ENCODE measurements at places on chromosomes 4 and X. TPM values are rescaled to one million over a fixed set of nuclear protein-coding genes. Genes with fewer than 3 reads are reported as not detected.

The GABRE gene
- 85.0 TPM for total RNA-seq

DNA sequence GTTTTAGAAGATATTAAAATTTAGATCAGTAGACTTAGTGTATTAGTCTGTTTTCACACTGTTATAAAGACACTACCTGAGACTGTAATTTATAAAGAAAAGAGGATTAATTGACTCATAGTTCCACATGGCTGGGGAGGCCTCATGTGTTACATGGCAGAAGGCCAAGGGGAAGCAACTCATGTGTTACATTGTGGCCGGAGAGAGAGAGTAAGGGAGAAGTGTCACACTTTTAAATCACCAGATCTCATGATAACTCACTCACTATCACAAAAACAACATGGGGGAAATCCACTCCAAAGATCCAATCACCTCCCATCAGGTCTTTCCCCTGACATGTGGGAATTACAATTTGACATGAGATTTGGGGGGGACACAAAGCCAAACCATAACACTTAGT, 1159.7 kb upstream of the PCDH7 start:
- no peak for DNase-seq

The ARHGAP36 gene
- total RNA-seq: 0.89 TPM

DNA sequence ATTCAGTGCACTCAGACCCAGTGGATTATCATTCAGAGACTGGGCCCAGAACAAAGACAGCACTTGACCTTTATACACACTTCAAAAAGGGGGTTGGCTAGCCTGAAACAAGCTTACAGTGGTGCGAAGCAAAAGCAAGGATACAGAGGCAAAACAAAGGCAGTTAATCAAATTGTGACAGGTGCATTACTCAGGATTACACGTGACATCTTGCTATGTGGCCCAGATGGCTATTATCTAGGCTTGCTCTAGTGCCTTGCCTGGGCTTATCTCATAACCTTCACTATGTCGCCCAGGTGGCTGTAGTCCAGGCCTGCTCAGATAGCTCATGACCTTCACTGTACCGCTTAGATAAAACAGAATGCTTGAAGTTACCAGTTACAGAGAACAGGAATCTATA, 1092.1 kb upstream of the PRKX start:
- no peak for DNase-seq

GRCh38 chr4:183369073-183369472, 46.8 kb upstream of the CLDN24 start:
- no peak for DNase-seq

- DNase-seq: no peak
Observed at GRCh38 chrX:136047969-136048368, 62.7 kb downstream of the SLC9A6 start.

The RGN gene
- total RNA-seq: 7.6 TPM

GRCh38 chrX:9612146-9612505, 147.3 kb downstream of the TBL1X start:
- no peak for DNase-seq

DNA sequence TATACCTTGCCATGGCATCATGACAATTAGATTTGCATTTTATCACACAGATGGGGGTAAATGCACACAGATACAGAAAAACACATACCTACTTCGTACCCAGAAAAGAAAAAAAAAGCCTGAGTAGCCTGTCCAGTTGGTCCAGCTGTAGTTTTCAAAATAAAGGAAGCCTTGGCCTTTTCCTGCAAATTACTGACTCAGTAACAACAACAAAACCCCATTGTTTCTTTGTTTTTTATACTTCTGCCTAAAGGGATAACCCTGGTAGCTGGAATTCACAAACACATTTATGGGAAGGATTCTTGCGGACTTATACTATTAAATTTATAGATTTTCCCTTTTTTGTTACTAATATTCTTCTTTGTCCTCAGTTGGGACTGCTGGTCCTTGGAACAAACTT, 156.4 kb upstream of the PCDH10 start:
- DNase-seq: no peak

GRCh38 chr4:138949866-138950265, 65.7 kb upstream of the NOCT start:
- no peak for DNase-seq

The SCD5 gene
- total RNA-seq: 22.9 TPM

The RTL9 gene
- total RNA-seq: 0.17 TPM

The CLDN2 gene
- total RNA-seq: 236 TPM

The ART3 gene
- 1.6 TPM for total RNA-seq

DNA sequence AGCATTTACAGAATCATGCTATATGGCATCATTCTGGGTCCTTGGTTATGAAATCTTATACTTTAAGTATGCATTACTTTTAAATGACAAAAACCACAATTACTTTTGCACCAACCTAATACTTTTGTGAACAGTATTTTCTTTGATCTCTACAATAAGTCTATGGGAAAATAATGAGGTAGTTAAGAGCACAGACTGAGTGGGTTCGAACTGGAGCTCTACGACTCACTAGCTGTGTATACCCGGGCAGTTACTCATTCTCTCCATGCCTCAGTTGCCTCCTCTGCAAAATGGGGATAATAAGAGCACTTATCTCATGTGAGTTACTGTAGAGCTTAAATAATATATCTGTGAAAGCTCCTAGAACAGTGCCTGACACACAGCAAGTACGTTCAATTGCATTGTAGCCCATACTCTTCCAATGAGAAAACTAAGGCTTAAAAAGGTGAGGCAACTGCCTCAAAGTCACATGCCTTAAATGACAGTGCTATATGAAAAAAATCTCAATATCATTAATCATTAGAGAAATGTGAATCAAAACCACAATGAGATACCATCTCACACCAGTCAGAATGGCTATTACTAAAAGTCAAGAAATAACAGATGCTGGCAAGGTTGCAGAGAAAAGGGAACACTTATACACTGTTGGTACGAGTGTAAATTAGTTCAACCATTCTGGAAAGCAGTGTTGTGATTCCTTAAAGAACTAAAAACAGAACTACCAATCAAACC, 151.5 kb downstream of the CHIC2 start:
- no peak for DNase-seq

GRCh38 chrX:127011629-127012028, 192.1 kb downstream of the PRR32 start:
- no peak for DNase-seq

GRCh38 chrX:54935306-54935705, 14.7 kb downstream of the TRO start:
- no peak for DNase-seq

GRCh38 chr4:58313444-58313843, 1203.3 kb upstream of the IGFBP7 start:
- DNase-seq: no peak

DNA sequence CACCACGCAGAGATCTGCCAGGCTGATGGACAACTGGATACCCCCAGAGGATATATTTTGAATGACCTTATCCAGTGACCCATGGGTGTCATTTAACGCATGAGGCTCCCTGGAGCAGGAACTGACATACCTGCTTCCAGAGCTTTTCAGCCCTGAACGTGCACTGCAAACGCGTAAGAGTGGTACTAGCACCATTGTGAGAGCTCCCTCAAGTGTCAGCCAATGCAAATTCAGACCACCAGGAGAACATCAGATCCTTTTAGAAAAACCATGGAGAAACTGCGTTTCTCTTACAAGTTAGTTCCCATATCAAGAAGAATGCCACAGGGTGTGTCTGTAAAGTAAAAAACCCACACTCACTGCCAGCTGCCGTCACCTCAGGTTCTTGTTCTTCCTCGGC, 7.3 kb downstream of the TREX2 start:
- DNase-seq: no peak

The BEX2 gene
- 23.6 TPM for total RNA-seq

The SERPINA7 gene
- total RNA-seq: 0.26 TPM

DNA sequence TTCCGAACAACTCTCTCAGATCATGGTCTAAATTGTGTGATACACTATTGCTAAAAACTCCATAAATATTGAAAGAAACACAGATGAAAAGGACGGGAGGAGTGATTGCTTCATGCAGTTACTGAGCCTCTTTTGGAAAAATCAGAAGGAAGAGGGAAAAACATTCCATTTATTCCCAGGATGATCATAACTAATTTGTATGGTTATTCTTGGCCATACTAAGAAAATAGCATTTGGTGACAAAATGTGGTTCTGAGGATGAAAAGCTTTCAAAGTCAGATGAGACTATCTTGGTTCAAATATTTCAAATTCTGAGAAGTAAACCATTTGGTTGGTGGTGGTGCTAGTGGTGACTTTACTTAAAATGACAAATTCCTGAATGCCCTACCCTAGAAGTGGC, 305.4 kb upstream of the LDB2 start:
- DNase-seq: no peak

The GJB1 gene
- 228 TPM for total RNA-seq

DNA sequence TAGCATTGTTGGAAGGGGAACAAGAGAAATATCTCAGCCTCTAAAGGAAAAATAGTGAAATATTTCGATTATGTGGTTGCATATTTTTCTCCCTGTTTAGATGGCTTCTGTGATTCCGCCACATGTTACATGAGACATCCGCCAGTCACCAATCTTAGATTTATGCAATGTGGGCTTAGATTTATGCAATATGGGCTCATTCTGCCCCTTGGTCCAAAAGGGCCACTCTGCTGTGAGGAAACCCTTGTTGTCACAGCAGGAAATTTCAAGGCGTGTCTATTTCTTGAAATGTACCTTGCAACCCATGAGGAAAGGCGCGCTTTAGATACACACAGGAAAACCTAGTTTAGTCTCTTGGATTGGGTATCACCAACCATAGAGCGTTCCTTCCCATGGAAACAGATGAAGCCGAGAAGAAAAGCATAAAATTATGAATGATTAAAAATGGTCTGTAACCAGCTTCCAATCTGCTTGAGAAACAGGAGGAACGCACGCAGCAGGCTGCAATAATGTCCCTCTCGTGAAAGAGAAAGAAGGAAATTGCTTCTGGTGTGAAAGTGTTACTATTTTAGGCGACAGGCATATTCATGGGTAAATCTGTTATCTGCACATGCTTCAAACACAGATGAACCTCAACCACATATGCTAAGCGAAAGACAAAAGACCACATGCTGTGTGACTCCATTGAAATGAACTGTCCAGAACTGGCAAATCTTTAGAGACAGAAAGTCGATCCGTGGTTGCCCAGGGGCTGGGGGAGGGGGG, 3.7 kb downstream of the RS1 start:
- no peak for DNase-seq

The SLC7A11 gene
- total RNA-seq: 0.75 TPM

- DNase-seq: no peak
Observed at GRCh38 chr4:10092481-10093270, 23.9 kb downstream of the WDR1 start.

DNA sequence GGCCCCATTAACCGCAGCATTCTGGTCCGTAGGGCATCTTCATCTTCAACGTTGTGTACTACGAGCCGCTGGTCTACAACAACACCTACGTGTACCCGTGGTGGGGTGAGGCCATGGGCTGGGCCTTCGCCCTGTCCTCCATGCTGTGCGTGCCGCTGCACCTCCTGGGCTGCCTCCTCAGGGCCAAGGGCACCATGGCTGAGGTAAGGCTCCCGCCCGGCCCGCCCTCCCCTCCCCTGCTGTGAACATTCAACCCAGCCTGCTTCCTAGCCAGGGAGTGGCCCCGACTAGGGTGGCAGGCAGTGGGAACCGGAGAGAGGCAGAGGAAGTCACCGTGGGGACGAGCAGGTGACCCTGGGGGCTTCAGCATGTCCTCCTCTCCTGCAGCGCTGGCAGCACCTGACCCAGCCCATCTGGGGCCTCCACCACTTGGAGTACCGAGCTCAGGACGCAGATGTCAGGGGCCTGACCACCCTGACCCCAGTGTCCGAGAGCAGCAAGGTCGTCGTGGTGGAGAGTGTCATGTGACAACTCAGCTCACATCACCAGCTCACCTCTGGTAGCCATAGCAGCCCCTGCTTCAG, 7.1 kb downstream of the SLC6A8 start:
- DNase-seq: no peak

DNA sequence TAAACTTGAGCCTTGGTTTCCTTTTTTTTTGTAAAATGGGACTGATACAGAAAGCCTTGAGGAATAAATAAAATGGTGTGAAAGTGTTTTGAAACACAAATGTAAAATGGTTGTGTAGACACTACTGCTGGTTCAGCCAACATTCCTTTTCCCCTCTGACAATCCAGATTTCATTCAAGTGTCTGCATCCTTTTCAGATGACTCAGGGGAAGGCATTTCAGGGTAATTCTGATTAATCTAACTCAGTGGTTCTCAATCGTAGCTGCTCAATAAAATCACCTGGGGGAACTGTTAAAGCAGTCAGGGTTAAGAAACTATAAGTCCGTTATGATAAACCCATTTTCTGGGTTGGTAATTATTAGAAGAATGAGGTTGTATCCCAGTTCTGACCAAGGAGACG, 4.6 kb downstream of the ARHGAP10 start:
- no peak for DNase-seq

The SLC9B2 gene
- total RNA-seq: 9.3 TPM

- no peak for DNase-seq
Observed at GRCh38 chrX:30151964-30152363, 63.4 kb upstream of the MAGEB2 start.

The CCKAR gene
- total RNA-seq: 68.5 TPM

The P2RY4 gene
- not detected for total RNA-seq

- DNase-seq: no peak
Observed at GRCh38 chrX:13755254-13755653, 20.7 kb downstream of the OFD1 start.

The NUDT6 gene
- total RNA-seq: 3.5 TPM

The ZNF81 gene
- 10.4 TPM for total RNA-seq

DNA sequence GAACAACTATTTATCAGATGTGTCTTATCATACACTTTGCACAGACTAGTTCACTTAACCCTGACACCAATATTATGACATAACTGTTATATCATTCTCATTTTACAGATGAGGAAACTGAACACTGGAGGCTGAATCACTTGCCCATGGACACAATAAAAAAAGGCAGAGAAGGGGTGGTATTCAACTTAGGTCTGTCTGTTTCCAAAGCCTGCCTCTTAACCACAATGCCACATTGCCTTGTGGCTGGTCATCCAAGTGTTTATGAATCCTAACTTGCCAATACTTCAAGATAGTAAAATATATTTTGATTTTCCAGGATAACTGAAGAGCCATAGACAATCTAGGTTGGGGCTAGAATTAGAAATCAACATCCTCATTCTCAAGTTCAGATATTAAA, 327.8 kb downstream of the NR3C2 start:
- no peak for DNase-seq

DNA sequence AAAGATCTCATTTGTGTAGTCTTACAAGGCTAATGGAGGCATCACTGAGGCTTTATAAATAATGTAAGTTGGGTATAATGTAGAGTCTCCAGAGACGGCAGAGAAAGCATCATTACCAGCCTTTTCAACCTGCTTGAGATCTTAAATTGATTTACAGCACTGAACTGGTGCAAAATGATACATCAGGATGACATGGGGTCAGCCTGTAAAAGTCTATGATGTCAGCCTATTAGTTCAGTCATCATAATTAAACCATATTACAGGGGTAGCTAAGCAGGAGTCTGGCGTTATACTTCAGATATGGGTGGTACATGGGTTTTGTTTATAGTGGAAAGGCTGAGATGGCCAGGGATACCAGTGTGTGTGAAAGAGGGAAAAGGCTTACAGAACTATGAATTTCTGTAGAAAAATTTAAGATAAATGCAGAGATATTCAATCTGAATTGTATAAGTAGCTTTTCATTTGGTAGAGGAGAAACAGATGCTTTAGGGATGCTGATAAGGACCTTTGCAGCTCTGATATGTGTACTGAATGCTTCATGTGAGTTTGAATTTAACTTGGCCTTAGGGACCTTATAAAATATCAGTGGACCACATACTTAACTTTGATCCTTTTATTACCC, 2.7 kb downstream of the SMAD1 start:
- no peak for DNase-seq

The UCP1 gene
- not detected for total RNA-seq

The PPARGC1A gene
- 28.9 TPM for total RNA-seq

The FAM47B gene
- not detected for total RNA-seq

The RAI2 gene
- 45.7 TPM for total RNA-seq

All from mucosa of gallbladder (tissue), 1 donor.